ENCODE measurements at places on chromosomes 12 and 14. TPM values are rescaled to one million over a fixed set of nuclear protein-coding genes. Genes with fewer than 3 reads are reported as not detected.

The TMEM117 gene
- 38.5 TPM for total RNA-seq

The DAAM1 gene
- 22.0 TPM for total RNA-seq

- H3K36me3 ChIP-seq = no peaks in the 10 kb centered on the region
- peaks cover 28% of the 10 kb centered on the region for H3K4me1 ChIP-seq
- no peaks in the 10 kb centered on the region for H3K27me3 ChIP-seq
- no peak for DNase-seq
- peak overlapping the region; percentile 97 for H3K27ac ChIP-seq
Measured at GRCh38 chr12:93783832-93784231, 106.7 kb downstream of the CRADD start.

DNA sequence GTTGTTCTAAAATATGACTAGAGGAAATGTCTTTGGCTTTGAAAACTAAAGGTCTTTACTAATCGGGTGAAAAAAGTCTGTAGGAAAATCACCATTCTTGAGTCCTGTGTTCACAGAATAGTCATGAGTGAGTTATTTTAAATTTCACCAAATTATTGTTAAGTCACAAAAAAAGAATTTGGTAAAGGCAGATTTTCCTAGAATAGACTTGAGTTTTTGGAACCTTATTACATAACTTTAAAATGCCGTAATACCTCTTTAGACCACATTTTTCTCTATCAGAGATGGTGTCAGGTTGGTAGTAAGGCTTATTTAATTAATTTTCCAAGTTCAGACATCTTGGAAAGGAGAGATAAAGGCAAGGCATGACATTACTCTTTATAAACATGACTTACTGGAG lies 184.7 kb upstream of the GARIN2 start:
- H3K4me3 ChIP-seq = no peak overlapping the region
- no peaks in the 10 kb centered on the region for H3K36me3 ChIP-seq
- no peak for DNase-seq
- no peak overlapping the region for H3K27ac ChIP-seq

- H3K4me1 ChIP-seq = no peaks in the 10 kb centered on the region
- peak overlapping the region; percentile 49 for H3K27ac ChIP-seq
- no peak overlapping the region for H3K4me3 ChIP-seq
- no peak for DNase-seq
- peaks cover 4% of the 10 kb centered on the region for H3K27me3 ChIP-seq
- H3K36me3 ChIP-seq = no peaks in the 10 kb centered on the region
Measured at GRCh38 chr14:23358553-23359166, 6.0 kb upstream of the SLC22A17 start.

DNA sequence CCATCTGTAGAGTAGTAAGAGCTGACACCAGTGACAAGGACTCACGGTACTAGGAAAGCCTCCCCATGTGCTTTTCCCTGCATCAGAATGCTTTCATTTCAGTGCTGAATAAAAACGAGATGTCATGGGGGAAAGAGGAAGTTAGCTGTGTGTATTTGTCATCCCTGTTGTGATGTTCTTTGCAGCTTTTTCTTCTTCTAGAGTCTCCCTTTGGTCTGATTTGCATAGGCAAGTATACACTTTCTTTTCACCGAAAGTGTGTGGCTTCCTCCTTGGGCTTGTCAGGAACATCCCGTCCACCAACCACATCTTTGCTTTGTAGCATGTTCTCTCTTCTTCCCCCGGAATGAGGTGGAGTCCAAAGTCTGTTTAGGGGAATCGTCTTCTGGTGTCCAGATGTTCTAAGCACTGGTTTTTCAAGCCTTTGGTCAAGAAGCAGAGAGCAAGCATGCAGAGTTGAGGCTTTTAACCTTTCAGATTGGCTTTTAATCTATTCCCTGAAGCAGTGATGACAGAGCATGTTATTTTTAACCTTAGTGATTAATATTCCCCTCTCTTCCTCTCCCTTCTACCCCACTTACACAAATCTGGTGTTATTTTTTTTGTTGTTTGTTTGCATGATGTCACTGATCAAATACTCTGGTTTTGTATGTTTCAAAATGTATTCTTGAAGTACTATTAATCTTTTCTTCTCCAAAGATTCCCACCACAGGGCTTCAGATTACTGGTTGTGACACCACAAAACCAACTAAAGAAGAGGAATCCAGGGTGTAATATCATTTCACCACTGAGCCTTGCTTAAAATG lies 163.4 kb downstream of the SAMD4A start:
- H3K36me3 ChIP-seq = no peaks in the 10 kb centered on the region
- no peak for DNase-seq
- peaks cover 17% of the 10 kb centered on the region for H3K4me1 ChIP-seq
- H3K4me3 ChIP-seq = no peak overlapping the region

DNA sequence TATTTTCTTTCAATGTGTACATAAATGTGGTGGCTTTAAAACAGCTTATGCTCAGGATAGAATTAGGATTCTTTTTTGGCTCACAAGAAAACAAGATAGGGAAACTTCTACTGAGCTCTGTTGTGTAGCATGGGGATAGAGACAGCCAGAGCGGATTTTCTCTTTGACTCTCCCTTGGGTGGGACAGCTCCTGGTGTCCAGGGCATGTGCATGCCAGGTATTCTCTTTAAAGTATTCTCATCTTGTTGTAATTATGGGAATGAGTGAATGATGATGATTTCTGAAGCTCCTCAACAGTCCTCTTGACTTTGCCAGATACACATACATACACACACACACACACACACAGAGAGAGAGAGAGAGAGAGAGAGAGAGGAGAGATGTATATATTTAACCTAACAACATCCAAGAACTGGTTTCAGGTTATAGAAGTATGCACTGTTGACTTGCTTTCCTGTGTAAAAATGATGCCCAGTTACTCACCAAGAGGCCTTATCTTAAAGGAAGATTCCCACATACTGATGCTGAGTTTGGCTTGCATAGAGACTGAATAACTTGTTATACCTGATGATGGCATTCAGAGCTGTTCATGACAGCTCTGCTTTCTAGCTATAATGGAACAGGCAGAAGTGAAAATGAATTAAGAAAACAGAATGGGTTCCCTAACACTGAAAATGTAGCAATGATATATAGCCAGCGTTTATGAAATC lies 387.5 kb downstream of the EGLN3 start:
- H3K4me3 ChIP-seq = no peak overlapping the region
- H3K4me1 ChIP-seq = peaks cover 9% of the 10 kb centered on the region
- H3K27ac ChIP-seq = no peak overlapping the region
- no peak for DNase-seq

GRCh38 chr12:129258781-129259318 lies 405.6 kb downstream of the GLT1D1 start:
- H3K27me3 ChIP-seq = no peaks in the 10 kb centered on the region
- no peaks in the 10 kb centered on the region for H3K36me3 ChIP-seq
- H3K27ac ChIP-seq = no peak overlapping the region
- no peak for DNase-seq

The ZNF384 gene
- total RNA-seq = 37.8 TPM

The GALNT16 gene
- 24.4 TPM for total RNA-seq

DNA sequence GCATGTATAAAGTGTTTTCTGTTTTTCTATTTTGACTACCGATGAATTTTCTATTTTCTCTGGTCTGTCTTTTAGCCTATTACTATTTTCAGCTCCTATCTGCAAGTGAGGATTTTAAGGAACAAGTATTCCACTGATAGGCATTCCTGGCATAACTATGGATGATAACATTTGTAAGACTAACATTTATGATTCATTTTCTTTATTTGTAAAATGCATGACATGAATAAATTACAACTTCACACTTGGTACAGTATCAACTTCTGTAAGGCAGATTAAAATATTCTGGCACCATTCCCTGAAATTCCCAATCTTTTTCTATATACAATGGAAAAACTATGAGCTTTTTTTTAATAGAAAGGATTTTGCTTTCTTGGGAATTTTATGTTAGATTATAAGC lies 121.0 kb upstream of the GARIN2 start:
- H3K27me3 ChIP-seq = no peaks in the 10 kb centered on the region
- no peak overlapping the region for H3K4me3 ChIP-seq
- no peaks in the 10 kb centered on the region for H3K36me3 ChIP-seq
- peaks cover 5% of the 10 kb centered on the region for H3K4me1 ChIP-seq
- no peak for DNase-seq
- H3K27ac ChIP-seq = no peak overlapping the region

DNA sequence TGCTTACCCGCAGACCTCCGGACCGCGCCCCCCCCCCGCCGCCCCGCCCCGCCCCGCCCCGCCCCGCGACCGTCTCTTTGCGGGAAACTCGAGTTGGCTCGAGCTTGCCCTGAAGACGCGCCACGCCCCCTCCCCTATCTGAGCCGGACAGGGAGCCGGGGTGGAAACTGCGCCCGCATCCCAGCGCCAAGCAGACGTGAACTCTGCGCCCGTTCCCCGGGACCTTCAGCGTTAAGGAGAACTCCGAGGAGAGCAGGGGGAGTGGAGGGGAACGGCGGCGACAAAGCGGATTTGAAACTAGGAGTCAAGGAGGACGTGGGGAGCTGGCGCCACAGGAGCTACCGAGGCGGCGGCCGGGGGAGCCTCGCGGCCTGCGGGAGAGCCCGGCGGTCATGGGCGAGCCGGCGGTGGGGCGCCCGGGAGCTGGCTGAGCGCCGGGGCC lies at the start of gene KCNK13:
Gene KCNK13, plus strand, starts transcription at position 310 of the 442 bp plus-strand sequence. CDS start 212 bp downstream, outside the sequence.
- peaks cover 29% of the 10 kb centered on the region for H3K27me3 ChIP-seq
- H3K4me1 ChIP-seq = peaks cover 15% of the 10 kb centered on the region
- peak; percentile 24 for DNase-seq
- no peaks in the 10 kb centered on the region for H3K36me3 ChIP-seq

The BATF gene
- 4.7 TPM for total RNA-seq

DNA sequence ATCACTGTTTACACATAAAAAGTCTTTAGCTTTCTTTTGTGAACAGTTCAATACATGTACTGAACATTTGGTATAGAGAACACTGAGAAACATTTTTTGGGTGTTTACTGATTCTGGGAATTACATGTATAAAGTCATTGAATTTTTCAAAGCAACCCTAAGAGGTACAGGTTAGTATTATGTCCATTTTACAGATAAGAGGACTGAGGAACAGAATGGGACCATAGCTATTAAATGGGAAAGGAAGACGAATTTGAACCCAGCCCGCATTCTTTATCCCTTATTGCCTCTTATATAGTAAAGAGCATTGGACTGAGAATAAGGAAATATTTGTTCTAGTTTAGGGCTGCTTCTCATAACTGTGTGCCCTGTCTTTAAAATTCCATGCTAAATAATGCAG lies 889 bp upstream of the KANSL2 start:
- H3K4me3 ChIP-seq = no peak overlapping the region
- no peaks in the 10 kb centered on the region for H3K27me3 ChIP-seq
- no peak overlapping the region for H3K27ac ChIP-seq
- peaks cover 32% of the 10 kb centered on the region for H3K4me1 ChIP-seq
- no peak for DNase-seq

DNA sequence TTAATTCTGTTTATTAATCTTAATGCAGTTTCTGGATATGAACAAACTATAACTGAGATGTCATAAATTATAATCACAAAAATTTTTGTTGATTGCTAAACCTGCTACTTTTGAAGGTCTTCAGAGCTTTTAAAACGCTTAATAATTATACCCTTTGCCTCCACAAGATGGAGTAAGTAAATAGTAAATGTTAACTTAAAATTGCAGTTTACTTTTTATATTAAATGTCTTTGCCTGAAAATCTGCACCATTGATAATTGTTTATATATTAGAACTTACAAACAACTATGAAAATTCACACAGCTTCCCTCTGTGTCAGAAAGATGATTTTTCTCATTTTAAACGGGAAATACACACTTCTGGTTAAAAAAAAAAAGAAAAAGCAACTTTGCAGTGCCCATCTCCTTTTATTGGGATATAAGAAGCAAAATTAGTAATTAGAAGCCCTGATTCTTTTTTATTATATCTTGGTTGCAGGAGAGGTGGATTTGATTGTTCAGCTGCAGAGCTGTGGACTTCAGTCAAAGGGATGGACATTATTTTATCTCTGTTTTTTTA lies 35.6 kb downstream of the SCFD1 start:
- no peak overlapping the region for H3K4me3 ChIP-seq
- H3K4me1 ChIP-seq = no peaks in the 10 kb centered on the region
- H3K27ac ChIP-seq = no peak overlapping the region
- DNase-seq = no peak

The CS gene
- 190 TPM for total RNA-seq

- H3K4me1 ChIP-seq = no peaks in the 10 kb centered on the region
- H3K27me3 ChIP-seq = no peaks in the 10 kb centered on the region
- H3K27ac ChIP-seq = no peak overlapping the region
- DNase-seq = no peak
- H3K4me3 ChIP-seq = no peak overlapping the region
- no peaks in the 10 kb centered on the region for H3K36me3 ChIP-seq
Measured at GRCh38 chr12:88093573-88093972, 48.3 kb downstream of the CEP290 start.

The PTHLH gene
- 0.18 TPM for total RNA-seq

- H3K27ac ChIP-seq = no peak overlapping the region
- peaks cover 5% of the 10 kb centered on the region for H3K4me1 ChIP-seq
- no peak overlapping the region for H3K4me3 ChIP-seq
- H3K27me3 ChIP-seq = no peaks in the 10 kb centered on the region
- no peak for DNase-seq
Measured at GRCh38 chr14:64515053-64515452, 10.5 kb downstream of the ZBTB1 start.

Measured in adrenal gland (tissue), 19 donors.